NCI-H524 treated with DMSO at 0.1 percent for 48 hours (cell line): ENCODE measurements at places on chromosomes 11 and 22.

DNA sequence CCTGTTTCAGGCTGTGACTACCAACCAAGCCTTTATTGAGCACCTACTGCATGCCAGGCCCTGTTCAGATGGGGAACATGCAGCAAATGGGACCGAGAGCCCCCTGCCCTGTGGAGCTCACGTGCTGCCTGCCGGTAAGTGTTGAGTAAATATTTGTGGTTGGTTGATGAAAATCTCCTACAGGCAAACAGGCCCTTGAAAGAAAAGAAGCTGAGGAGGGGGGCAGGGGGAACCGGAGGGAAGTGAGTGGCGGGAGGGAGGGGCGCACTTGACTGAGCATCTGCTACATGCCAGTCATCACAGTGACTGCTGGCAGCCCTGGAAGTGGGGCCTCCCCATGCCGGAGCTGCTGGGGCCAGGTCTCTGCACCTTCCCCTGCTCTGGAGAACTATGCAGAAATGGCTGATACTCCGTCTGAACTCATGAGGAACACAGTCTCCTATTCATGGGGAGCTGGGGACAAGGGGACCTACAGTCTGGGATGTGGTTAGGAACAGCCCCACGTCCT, 34.2 kb downstream of the MACROD1 start:
- peak; percentile 83 for DNase-seq

DNA sequence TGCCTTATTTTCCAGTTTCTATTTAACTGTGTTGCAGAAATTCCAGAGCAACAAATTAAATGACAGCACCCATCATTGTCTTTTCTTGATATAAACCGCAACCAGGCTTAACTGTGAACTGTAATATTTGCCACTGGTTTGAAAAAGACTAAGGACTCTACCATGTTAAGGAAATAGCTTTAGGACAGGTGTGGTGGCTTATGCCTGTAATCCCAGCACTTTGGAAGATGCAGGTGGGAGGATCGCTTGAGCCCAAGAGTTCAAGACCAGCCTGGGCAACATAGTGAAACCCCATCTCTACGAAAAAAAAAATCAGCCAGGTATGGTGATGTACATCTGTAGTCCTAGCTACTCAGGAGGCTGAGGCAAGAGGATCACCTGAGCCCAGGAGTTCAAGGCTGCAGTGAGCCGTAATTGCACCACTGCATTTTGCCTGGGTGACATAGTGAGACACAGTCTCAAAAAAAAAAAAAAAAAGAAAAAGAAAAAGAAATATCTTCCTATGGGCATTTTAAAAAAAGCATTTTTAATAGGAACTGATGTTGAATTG, 28.8 kb downstream of the HIRA start:
- no peak for DNase-seq

GRCh38 chr11:85811624-85812023, 683 bp upstream of the SYTL2 start:
- no peak for DNase-seq

GRCh38 chr22:36100134-36100824, 60.3 kb downstream of the APOL3 start:
- no peak for DNase-seq

GRCh38 chr11:118057251-118058145, 19.4 kb upstream of the TMPRSS4 start:
- no peak for DNase-seq

DNA sequence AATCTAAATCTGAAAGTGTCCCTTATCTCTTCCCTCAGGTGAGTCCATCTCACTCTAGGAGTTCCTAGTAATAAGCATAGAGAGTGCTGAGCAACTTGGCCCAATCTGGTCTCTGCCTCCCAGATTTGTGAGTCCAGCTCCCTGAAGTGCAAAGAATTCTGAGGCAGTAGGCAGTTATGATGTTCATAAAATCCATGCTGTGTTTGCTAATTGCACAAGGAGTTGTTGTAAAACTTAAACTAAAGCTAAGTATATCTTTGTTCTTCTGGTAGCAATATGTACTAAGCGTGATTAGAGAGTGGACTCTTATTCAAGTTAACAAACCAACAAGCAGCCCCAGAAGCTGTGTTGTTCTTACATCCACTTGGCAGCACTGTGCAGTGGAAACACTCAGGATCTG, 7.6 kb upstream of the PTH start:
- no peak for DNase-seq

- DNase-seq = no peak
Observed at GRCh38 chr11:34468209-34468841, 29.6 kb downstream of the CAT start.

GRCh38 chr22:36725366-36726006, 21.9 kb upstream of the CACNG2 start:
- DNase-seq = no peak

DNA sequence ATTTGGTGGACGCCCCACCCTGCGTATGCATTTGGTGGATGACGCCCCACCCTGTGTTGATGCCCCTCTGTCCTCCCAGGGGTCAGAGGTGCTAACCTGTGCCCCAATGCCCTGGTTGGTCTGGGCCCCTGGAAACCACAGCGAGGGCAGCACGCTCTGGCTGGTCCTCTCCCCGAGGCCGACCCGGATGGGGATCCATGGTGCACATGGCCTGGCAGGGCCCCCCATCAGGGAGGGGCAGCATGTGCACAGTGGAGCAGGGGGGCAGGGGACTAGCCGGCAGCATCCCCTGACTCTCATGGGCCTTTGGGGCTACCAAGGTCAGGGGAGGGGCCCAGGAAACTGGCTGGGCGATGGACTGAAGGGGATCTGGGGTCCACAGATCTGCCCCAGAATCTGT, 7.6 kb upstream of the MUC5AC start:
- no peak for DNase-seq

DNA sequence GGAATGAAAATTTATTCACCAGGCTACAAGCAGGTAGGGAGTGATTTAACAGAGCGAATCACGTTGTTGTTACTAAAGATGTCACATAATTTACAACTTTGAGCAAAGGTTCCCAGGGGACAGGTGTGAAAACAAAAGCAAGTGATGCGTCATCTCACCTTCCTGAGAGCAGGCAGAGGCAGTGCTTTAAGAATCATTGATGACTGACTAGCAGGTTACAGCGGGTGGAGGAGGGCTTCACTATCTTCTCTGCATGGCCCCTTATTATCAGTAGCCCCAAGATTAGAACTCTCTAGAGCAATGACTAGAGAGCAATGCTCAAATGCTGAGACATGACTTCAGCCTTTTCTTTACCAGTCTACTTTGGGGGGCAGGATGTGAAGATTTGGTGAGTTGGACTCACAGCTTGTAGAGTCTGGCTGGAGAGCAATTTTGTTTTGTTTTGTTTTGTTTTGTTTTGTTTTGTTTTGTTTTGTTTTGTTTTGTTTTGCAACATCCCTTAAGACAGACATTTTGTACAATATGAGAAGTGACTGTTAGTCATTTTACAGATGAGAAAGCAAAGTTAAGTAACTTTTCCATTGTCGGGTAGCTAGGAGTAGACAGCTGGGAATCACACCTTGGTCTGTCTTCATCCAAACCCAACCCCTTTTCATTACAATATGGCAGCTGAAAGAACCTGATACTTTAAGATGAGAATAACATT, 84.8 kb downstream of the SLC1A2 start:
- DNase-seq = no peak

DNA sequence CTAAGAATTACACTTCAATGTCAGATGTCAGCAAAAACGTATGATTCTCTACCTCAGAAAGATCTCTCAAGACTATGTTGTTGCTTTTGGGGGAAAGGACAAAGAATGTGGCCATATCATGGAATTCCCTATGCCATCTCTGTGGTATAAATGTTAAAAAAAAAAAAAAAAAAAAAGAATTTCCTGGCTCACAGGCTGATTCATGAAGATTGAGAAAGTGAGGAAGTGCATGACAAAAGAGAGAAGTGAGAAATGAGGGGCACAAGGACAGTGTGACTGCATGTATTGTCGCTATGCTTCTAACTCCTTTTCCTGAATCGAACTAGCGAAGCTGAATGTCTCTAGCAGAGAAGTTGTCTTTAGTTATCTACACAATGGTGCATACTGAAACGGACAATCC, 80.6 kb upstream of the CARD18 start:
- DNase-seq = no peak

DNA sequence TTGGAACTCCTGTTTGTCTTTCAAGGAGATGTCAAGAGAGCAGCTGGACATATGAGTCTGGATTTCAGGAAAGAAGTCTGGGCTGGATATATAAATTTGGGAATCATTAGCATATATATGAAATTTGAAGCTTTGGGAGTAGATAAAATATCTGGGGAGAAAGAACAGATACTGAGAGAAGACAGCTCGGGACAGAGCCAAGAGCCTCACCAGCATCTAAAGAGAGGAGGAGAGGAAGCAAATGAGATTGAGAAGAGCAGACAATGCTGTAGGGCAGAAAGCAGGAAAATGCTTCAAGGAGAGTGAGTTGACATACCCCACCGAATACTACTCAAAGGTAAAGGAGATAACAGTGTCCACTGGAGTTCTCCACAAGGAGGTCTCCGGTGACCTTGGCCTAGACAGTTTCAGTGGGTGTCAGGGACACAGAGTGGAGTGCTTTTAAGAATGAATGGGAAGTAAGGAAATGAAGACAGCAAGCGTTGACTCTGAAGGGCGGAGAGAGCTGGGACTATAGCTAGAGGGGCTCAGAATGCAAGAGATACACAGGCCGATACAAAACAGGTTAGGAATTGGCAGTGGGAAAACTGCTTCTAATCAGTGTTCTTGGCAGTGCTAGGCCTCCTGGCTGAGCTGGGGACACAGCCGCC, 862 bp downstream of the APBB1 start:
- no peak for DNase-seq

GRCh38 chr11:103281301-103281700, 172.1 kb downstream of the DYNC2H1 start:
- no peak for DNase-seq

- no peak for DNase-seq
Observed at GRCh38 chr11:115927823-115928329, 423.7 kb upstream of the CADM1 start.
